Renal cortex interstitium (tissue), 15 donors: ENCODE measurements at places on chromosomes 1 and 21.

DNA sequence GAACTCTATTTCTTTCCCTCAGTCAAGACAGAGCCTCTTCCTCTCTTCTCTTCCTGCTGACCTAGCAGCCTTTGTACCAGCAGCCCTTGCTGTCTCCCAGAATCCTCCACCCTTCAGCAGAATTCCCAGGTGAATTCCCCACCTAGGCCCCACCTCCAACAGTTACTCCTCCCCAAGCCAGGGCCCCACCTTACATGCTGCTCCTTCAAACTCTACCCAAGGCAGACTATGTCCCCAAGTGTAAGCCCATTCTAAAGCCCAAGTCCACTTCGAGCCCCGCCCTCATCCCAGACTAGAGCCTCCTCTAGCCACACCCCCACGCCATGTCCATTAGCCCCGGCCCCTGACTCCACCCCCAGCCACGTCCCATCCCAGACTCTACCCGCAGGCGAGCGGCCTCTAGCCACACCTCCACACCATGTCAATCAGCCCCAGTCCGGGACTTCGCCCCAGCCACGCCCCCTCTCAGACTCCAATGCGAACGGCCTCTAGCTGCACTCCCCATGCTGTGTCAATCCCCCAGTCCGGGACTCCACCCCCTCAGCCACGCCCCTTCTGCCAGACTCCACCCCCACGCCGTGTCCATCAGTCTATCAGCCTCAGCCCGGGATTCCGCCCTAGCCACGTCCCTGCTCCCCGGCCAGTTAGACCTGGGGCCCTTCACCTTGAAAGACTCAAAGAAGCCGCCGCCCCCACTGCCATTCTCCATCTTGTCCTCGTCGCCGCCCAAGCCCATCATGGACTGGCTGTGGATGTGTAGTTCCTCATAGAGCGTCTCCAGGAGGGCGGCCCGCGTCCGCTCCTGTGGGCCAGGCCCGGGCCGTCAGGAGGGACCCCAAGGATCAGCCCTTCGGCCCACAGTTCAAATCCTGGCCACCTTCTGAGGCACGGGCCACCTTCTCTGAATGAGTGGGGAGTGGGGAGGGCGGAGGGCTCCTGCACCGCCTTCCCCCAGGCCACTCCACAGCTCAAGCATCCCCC is 61.3 kb downstream of the RAP1GAP start:
- peak; percentile 64 for DNase-seq

GRCh38 chr21:41428847-41429246 is 2.8 kb downstream of the MX1 start:
- no peak for DNase-seq

DNA sequence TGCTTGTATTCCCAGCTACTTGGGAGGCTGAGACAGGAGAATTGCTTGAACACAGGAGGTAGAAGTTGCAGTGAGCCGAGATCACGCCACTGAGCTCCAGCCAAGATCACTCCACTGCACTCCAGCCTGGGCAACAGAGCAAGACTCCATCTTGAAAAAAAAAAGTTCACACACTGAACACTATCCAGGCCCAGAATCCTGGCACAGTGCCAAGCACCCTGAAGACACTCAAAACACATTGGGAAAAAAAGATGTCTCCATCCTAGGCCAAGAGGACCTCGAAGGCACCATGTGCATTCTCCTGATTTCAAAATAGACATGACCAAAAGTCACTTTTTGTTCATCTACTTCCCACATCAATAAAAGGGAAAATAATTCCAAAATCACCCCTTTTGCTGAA is 38.7 kb downstream of the SLC9A1 start:
- DNase-seq = no peak

DNA sequence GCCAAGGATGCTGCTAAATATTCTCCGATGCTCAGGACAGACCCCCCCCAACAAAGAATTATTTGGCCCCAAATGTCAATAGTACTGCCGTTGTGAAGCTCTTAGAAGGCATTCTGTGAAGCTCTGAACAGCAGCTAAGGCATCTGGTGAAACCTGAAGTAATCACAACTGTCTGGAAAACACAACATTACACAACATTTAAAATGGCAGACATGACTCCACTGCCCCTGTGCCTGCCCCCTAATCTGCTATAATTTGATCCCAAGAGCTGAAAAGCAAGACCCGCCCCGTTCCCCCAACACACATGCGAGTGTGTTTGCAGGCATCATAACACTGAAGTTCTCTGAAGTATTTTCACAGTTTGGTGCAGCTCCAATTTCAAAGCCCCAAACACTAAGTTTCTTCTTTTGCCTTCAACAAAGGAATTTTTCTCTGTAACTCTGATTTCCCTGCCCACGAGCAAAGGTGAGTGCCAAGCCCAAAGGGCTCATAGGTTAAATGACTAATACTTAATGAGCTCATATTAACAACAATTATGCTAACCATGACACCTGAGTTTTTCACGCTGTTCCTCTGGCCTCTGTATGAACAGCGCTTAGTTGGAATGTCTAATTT is 129.2 kb downstream of the CLIC6 start:
- no peak for DNase-seq

- DNase-seq = no peak
These were observed 11.6 kb upstream of the AKR7A3 start for GRCh38 chr1:19300211-19300610.

DNA sequence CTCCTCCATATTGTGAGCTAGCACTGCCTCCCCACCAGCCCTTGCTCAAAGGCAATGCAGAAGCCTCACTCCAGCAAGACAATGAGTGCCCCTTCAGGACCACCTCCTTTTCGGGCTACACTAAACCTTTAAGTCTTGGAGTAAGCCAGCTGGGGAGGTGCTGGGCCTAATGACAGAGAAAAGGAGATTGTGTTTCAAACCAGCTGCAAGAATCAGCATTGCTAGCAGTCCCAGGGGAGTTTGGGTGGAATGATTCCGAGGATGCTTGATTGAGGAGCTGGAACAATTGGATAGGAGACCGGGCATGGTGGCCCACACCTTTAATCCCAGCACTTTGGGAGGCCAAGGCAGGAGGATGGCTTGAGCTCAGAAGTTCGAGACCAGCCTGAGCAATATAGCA is 54.1 kb upstream of the GPR37L1 start:
- no peak for DNase-seq

DNA sequence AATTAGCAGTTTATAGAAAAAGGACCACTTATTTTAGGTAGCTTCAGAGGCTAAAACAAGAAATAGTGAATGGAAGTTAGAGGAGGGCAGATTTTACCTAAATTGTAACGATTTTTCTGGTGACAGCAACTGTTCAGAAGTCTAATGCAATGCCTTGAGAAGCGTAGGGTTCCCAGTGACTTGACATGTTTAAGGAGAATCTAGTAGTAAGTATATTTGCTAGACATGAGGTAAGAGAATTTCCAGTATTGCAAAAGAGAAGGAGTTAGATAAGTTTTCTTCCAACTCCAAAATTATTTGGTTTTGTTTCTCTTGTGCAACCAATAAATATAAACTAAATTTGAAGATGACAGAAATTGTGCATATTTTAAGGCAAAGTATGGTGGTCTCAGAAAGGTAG is 140.0 kb downstream of the SMYD3 start:
- DNase-seq = no peak

- DNase-seq = peak; percentile 20
These were observed 33.8 kb upstream of the CSF3R start for GRCh38 chr1:36516372-36517010.

GRCh38 chr21:37827913-37828312 is 88.3 kb downstream of the KCNJ6 start:
- DNase-seq = no peak

GRCh38 chr1:177620636-177621190 is 349.1 kb downstream of the SEC16B start:
- DNase-seq = no peak

DNA sequence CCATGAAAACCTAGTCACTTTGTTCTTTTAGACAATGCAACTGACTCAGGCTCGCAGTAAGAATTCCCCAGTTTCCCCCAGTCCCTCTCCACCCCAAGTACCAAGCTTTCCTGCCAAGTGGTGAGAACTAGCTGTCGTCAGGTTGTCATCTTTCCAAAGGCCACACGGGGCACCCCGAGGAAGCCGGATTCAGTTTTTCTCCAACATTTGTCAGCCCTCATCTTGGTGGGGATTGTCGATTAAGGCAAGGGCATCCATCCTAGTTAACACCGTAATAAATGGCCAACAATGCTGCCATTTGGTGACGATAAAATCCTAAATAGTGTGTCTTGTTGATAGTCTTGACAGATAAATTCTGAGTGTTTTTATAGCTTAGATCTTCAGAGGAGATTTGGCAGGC is 55.9 kb upstream of the PROX1 start:
- no peak for DNase-seq

DNA sequence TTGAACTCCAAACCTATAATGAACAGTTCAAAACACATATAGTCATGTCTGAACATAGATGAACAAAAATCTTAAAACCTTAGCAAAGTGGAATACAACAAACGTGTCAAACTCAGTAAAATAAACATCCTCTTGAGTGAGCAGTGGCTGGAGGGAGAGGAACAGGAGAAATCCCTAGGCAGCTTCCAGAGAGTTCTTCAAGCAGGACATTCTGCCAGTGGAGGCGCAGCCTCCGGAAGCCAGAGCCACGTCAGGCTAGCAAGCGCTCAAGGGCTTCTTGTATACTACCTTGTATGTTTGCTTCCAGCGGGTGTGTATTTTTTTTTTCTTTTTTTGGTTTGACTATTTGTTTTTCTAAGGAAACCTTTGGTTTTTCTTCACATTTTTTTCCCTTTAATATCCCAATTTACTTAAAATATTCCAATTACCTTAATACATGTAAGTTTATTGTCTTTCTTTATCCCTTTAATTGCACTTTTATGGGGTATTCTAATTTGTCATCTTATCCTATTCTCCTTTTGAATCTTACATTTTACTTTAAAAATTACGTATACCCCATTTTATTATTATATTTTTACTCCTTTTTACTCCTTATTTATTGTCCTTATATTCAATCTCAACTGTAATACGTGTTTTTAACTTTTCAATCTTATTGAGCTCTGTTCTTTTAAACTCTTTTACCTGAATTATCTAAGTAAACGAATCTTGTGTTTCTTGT is 42.0 kb downstream of the COLGALT2 start:
- no peak for DNase-seq

GRCh38 chr1:63817152-63817667 is 43.4 kb downstream of the ROR1 start:
- DNase-seq = no peak

- DNase-seq = no peak
These were observed 2.8 kb downstream of the PI4KB start for GRCh38 chr1:151324390-151324930.

- DNase-seq = no peak
These were observed 41.2 kb upstream of the LYST start for GRCh38 chr1:235907897-235908240.

GRCh38 chr1:197481101-197481500 is 213.0 kb downstream of the CRB1 start:
- no peak for DNase-seq

DNA sequence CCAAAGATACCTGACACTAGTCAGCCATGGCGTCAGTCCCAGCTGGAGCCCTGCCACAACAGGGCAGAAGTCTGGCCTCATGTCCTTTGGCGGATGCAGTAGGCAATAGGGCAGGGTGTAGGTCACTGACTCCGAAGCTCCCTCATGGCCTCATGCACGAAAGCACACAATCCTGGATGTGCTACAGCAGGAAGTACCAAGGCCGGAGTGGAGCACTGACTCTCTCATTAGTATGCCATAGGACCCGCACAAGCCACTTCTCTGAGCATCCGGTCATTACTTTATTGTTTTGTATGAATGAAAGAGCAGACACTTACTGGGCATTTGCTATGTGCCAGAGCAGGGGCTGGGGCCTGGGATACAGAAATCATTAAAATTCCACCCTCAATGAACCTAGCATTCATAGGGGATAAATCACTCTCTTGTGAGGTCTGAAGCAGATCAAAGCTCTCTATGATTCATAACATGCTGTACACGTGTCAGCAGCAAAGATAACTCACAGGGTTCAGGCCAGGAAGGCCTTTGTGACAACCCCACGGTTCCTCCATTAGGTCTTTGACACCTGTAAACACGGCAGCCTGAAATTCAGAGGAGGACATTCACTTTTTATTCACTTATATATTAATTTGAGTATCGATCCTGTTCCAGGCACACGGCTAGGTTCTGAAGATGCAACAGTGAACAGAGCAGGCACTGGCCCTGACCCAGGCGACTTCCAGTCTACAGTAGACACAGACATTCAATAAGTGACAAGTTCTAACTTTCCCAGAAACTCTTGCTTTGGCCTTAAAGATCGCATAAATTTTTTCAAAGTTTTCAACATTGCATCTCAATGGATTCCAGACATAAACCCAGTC is 357.9 kb upstream of the USP24 start:
- DNase-seq = no peak

DNA sequence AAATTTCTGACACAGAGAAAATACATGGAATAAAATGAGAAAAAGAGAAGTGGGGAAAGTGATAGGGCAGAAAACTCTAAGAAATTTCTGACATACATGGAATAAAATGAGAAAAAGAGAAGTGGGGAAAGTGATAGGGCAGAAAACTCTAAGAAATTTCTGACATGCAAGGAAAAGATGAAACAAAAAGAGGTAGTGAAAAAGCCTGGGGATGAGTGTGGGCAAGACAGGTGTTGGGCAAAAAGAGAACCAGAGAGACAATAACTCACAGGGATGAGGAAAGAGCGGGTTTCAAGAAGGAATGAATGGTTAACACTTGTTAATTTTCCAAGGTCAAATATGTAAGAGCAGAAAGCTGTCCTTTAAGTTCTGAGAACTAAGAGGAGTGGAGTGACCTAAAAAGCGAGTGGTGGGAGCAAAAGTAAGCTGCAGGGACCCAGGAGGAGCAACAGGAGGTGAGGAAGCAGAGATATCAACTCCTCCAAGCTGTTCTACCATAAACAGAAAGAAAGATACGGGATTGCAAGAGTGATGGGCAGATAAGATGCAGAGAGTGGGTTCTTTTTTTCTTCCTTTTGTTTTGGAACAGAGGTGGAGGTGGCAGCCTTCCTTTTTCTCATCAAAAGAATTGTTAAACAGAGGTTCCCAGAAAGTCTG is 29.9 kb upstream of the EXO1 start:
- no peak for DNase-seq

DNA sequence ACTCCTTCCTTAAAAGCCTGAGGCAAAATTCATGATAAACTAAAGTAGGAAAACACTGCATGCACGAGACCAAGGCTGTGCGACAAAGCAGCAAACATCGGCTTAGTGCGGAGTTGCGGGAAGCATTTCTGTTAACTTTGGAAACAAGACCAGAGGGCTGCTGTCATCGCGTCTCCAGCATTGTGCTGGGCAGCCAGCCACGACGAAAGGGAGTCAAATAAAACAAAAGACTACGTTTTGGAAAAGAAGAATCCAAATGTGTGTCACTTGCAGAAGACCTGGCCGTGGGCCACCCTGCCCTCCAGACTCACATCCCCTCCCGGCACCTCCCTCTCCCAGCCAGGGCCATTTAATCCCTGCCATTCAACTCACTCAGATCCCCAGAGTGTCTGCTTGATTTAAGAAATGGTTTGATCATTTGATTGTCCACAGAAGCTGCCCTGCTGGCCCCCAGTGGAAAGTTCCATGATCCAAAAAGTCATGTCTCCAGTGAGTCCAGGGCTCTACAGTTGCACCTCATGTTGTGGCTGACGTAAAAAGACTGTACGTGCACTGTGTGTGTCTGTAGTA is 2.4 kb upstream of the KRTAP10-11 start:
- DNase-seq = no peak

GRCh38 chr1:88802950-88803349 is 88.4 kb downstream of the GTF2B start:
- no peak for DNase-seq

- DNase-seq = no peak
These were observed 28.4 kb downstream of the ELF3 start for GRCh38 chr1:202038688-202039346.

- no peak for DNase-seq
These were observed 61.2 kb downstream of the CRP start for GRCh38 chr1:159653201-159653600.
